ENCODE measurements at places on chromosomes 5 and 9. TPM values are rescaled to one million over a fixed set of nuclear protein-coding genes. Genes with fewer than 3 reads are reported as not detected.

- peak; percentile 38 for DNase-seq
These were observed 15.6 kb upstream of the CLK4 start for GRCh38 chr5:178642351-178642909.

GRCh38 chr5:131239686-131240085 is 24.2 kb upstream of the CDC42SE2 start:
- DNase-seq, result no peak

GRCh38 chr5:83049370-83049885 is 27.8 kb downstream of the TMEM167A start:
- no peak for DNase-seq

GRCh38 chr5:105931881-105932421 is 1738.8 kb downstream of the EFNA5 start:
- DNase-seq, result no peak

DNA sequence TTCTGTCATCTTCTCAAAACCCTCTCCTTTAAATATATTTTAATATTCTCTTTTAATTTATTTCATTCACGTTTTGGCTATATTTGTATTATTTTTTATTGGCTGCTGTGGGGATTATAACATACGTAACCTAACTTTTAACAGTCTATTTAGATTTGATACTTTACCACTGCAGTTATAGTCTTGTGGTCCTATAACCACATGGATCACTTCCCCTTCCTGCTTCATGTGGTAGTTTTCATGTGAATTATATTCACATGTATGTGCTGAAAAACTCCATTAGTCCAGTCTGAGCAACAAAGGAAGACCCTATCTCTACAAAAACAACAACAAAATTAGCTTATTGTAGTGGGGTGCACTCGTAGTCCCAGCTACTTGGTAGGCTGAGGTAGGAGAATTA is 34.3 kb downstream of the CENPP start:
- DNase-seq, result no peak

GRCh38 chr9:97389249-97389648 is 22.6 kb upstream of the TDRD7 start:
- DNase-seq, result no peak

- no peak for DNase-seq
These were observed 3.3 kb downstream of the OR5C1 start for GRCh38 chr9:122791872-122792669.

DNA sequence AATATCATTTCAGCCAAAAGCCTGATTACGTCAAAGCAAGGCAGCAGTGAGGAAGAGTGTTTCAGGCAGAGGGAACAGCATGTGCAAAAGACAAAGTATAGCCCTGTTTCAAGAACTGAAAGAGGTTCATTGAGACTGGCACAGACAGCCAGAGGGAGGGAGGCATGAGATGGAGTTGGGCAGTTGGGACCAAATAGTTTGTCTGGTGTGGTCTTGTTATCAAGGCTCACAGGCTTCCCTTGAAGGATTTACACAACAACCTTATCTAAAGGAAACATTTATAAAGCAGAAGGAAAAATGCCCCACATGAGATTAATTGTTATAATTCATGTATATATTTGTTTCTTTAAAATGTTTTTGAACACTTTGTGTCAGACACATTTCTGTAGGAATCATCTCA is 253.3 kb downstream of the DMAC1 start:
- DNase-seq, result no peak

DNA sequence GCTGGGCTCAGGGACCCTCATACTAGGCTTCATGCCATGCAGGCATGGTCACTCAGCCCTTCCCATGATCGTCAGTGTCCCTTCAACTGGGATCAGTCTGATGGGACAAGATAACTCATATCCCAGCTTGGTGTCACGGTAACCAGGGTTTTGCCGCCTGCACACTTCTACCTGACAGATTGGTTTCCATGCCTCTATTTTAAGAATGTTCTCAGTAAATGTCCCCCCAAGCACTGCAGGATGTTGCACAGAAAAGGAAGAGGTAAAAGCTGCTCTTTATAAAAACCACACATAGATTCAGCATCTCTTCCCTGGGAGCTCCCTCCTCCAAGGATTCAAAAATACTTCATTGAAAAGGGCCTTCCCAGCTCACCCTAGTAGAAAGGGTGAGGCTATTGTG is 56.1 kb downstream of the SLIT3 start:
- DNase-seq, result no peak

DNA sequence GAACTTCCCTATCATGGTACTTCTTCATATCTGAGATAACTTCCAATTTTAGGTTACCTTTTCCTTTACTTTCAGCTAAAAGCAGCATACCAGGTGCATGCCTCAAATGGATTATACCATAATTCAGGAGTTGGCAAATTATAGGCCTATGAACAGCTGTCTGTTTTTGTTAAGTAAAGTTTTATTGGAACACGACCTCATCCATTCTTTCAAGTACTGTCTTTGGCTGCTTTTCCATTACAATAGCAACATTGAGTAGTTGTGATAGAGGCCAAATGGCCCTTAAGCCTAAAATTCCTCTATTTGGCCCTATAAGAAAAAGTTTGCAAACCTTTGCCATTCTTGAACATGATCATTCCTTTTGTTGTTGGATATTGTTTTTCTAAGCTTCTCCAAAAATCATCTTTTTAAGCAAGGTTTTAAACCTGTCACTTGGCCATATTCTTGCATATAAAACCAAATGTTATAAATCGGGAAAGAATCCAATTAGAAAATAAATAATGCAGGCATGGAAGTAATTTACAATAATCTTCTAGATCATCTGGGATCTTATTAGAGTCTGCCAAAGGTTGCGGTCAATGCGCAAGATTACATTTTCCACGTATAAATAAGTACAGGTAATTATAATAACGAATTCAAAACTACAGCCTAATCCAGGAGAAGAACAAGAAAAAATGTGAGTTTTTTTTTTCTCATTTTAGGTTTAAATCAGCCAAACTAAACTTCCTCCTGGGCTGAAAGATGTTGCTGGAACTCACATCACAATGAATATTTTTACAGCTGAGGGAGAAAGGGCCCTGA is 226.5 kb upstream of the ANKRD55 start:
- no peak for DNase-seq

DNA sequence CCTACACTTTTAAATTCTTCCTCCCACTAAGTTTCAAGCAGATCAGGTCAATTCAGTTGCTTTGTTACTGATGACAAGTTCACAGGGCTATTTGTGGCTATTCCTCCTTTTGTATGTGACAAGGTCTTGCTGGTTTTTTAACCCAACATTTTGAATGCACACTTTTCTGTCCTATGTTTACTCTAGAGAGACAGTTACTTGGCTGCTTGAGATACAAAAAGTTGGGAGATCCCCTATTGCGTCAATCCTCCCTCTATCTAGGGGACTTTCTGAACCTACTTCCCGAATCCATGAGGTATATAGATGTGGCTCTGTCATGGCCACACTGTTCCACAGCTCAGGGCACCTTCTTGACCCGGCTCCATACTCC is 386.7 kb downstream of the NTRK2 start:
- no peak for DNase-seq

DNA sequence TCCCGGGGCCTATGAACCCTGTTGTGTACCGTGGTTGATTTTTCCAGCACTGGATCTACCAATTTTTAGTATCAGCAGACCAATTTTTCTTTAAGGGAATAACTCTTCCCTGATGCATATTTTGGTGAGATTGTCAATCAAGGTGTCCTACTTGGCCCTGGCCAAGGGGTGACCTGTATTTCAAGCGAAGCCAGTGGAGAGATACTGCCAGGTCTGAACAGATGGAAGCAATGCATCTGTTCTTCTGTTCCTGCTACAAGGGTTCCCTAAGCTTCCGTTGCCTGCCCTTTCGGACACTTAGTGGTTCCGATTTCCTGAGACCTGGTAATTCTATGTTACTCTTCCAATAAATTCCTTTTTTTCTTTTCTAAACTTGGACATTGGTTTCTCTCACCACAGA is 37.3 kb downstream of the ADAM19 start:
- no peak for DNase-seq

DNA sequence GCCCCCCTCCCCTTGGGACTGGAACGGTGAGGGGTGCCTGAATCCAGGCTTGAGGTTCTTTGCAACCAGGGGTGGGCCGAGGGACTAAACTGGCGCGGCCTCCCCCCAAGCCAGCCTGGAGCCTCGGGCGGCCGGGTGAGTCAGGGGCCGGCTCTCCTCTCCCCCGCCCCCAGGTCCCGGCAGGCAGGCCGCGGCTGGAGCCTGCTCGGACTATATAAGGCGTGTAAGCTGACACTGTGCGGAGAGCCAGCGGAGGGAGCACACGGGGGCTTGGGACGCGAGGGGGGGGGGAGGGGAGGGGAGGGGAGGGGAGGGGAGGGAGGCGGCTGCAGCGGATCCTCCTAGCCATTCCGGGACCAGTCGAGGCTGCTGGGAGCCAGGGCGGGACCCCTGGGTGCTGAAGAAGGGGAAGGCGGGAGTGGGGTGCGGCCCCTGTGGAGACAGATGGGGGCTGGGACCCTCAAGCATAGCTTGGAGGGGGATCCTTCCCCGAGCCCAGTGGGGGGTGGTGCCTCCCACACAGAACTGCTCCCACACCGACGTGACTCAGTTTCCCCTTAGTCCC is 595 bp downstream of the PDLIM7 start:
- peak; percentile 88 for DNase-seq

The CD72 gene
- total RNA-seq, result 0.38 TPM

DNA sequence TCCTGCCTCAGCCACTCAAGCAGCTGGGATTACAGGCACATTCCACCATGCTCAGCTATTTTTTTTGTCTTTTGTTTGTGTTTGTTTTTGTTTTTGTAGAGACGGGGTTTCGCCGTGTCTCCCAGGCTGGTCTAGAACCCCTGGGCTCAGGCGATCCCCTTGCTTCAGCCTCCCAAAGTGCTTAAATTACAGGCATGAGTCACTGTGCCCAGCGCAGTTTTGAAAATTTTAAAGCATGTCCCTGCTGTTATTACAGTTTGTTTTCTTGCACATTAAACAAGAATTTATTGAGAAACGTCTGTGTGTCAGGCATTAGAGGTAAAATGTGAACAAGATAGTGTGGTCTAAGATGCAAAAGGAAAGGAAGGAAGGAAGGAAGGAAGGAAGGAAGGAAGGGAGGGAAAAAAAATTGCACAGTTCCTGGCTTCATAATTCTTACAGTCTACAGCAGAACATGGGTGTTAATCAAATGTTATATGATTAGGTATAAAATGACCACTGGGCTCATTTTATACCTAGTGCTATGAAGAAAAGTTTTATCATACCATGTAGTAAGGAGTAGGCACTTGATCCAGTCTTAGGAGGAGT is 205.4 kb downstream of the SNX18 start:
- DNase-seq, result no peak

DNA sequence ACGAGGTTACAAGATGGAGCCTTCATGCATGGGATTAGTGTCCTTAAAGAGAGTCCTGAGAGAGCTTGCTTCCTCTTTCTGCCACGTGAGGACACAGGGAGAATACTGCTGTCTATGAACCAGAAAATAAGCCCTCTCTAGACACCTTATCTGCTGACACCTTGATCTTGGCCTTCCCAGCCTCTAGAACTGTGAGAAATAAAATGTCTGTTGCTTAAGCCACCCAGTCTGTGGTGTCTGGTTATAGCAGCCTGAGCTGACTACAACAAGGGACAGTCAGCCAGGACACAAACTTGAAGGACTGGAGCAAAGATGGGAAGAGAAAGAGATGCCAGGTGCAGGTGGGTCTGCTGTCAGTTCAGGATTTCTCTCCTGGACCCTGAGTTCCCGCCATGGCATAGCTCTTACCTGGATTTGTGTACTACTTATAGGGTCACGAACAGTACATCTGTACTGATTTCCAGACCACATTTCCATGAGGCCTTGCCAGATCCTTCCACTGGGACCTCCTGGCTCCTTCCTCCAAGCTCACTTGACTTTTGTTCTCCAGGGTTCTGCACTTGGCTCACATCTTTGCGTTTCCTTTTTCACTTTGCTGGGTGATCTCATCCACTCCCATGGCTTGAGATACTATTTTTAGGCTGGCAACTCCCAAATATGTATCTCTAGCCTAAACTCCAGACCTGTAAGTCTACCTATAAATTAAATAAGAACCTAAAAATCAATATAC is 44.9 kb upstream of the LIFR start:
- no peak for DNase-seq

DNA sequence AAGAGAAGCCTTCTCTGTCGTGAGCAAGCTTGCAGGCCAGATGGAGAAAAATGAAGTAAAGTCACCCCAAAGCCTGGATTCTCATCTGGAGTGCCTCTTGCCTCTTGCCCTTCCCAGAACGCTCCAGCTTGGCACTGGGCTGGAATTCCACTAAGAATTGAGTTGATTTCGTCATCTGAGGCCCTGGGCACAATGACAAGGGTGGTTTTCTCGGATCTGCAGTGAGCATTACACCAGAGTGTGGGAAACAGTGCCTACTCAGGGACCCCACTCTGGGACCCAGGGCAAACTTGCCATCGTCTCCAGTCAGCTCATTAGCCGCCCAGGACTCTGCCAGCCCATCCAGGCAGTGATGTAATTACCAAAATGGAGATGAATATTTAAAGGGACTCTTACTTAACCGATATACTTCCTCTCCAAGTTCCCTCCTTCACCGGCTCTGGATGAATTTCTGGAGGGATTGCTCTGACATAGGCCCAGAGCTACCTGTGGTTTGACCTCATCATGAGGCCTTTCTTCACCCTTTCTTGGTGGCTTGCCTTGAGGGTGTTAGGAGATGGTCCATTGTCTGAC is 44.7 kb upstream of the LCP2 start:
- DNase-seq, result no peak

DNA sequence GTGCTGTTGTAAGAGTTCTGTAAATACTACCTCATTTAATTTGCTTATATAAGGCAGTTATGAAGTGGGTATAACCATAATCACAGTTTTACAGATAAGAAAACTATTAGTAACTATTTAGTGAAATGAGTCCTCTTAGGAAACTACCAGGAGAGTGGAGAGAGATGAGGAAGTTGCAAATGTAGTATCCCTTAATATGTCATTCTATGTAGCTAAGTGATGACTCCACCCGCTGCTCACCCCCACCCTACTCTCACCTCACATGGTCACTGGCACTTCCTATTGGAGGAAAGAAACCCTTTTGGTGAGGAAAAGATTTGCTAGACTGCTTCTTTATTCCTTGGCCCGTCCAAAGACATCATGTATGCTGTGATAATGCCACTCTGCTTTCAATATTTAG is 241.8 kb upstream of the SLC24A2 start:
- DNase-seq, result no peak

The NOP16 gene
- 84.5 TPM for total RNA-seq

The OR1J1 gene
- total RNA-seq, result not detected

DNA sequence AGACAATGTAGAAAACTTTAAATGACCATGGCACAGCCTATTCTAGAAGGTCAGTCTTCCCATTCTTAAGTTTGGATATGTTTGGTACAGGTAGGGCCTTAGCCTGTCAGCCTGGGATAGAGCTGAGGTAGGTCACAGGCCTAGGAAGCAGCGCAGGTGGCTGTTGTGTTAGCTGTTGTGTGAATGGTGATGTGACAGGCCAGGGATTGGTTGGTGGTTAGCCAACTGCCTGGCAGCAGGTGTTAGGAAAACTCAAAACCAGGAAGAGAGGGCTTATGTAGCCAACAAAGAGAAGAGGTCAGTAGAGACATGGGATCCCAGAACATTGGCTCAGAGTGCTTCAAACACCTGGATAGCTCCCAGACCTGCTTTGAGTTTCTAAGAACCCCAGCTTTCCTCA is 84.2 kb downstream of the FBXO38 start:
- DNase-seq, result no peak

GRCh38 chr5:5881294-5881693 is 458.8 kb downstream of the ICE1 start:
- no peak for DNase-seq
